ENCODE measurements at places on chromosomes 2 and 18.

GRCh38 chr2:3589086-3589485 is 5.8 kb upstream of the COLEC11 start:
- DNase-seq: no peak

DNA sequence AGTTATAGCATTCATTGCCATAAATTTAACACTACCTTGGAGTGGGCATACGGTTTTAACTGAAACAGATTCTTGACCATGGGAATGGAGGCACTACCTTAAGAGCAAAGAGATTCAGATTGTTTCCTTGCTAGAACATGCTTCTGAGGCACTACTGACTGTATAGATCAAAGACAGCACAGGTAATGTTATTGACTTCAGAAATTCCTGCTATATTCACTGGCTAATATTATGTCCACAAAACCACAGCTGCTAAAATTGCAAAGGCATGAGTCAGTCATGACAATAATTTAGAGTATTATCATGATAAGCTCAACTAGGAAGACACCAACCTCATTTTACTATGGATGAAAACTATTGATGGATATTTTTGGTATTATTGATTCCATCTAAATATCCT is 39.4 kb downstream of the SLC8A1 start:
- DNase-seq: no peak

DNA sequence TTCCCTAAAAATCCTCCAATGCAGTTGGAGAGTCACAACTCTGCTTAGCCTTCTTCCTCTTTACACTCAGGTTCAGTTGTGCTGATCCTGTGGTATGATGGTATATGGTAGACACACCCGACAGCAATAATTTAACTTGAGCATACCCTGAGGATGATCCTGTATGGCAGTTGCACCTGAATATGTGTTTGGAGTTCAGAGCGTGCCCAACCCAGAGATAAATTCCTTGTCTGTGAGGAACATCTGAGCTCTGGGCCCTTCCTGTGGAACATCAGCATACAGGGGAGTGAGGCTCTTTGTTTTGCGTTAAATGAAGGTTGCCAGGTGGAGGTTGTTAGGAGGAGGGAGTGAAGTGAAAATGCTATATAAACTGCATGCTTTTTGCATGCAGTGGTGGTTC is 187.7 kb downstream of the MYO3B start:
- DNase-seq: no peak

GRCh38 chr2:109582928-109583895 is 30.6 kb downstream of the SEPTIN10 start:
- DNase-seq: no peak

DNA sequence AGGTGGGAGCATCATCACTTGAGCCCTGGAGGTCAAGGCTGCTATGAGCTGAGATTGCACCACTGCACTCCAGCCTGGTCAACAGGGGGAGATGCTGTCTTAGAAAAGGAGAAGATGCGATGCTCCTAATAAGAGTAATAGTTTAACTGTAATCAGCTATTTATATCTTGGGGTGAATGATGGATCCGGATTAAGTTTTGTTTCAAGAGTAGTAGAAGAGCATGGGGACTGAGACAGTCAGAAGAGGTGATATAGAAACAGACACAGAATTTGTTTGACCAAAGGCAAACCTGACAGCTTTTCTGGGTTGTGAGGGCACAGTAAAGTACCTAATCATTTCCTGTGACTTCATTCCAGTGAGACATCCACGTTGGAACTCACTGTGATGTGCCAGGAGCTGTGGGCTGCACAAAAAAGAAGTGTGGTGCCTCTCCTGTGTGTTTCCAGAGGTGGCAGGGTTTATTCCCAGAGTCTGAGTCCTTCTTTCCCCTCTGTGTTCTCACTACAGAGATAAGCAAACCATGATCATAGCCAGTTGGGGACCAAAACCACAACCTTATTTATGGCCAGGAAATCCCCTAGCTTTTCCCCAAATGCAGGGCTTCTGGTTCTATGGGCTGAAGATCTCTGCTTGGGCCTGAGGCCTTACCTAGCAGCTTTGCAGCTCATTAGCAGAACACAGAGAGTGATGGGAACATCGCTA is 113.7 kb downstream of the XRCC5 start:
- DNase-seq: no peak

DNA sequence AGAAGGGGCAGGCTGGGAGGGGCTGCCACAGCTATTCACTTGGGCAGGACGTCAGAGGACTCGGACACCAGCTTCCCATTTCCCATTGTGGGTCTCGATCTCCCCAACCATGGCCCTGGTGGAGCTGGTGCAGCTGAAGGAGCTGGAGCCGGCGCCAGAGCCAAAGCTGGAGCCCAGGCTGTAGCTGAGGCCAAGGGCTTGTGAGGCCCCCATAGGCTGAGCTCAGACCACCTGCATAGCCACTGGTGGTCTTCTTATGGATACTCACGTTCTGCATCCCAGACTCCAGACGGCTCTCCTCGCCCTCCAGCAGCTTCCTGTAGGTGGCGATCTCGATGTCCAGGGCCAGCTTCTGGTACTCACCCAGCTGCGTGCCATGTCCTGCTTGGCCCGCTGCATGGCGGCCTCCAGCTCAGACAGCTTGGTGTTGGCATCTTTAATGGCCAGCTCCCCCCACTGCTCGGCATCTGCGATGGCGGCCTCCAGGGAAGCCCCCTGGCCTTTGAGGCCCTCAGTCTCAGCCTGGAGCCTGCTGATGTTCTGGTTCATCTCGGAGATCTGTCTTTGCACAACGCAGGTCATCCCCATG is 6.0 kb upstream of the CDK5R2 start:
- DNase-seq: no peak

DNA sequence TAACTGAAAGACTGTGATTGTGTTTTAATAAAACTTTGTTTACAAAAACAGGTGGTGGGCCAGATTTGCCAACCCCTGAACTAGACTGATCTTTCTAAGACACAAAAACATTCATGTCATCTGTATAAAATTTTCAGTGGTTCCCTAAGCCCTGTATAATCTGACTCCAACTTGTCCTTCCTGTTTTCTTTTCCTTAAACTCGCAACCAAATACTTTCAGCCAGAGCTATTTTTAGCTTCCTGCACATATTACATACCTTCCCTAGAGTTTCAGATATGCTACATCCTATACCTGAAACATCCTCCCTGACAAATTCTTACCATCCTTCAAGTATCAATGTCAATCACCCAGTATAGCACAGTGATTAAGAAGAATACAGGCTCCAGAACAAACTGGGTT is 4.8 kb downstream of the GCFC2 start:
- DNase-seq: no peak

GRCh38 chr2:121577381-121577780 is 46.7 kb downstream of the RNU4ATAC start:
- no peak for DNase-seq

- DNase-seq: no peak
These were observed 41.7 kb downstream of the MYOM1 start for GRCh38 chr18:3177902-3178687.

DNA sequence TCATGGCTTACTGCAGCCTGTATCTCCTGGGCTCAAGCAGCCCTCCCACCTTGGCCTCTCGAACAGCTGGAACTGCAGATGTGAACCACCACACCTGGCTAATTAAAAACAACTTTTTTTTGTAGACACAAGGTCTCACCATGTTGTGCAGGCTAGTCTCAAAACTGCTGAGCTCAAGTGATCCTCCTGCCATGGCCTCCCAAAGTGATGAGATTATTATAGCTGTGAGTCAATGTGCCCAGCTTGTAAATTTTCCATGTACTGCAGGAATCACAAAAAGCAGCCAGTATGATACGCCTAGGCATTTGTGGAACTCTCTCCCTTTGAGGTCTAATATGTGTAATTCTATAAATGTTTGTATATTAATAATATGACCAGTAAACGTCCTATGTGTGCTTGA is 59.9 kb downstream of the MSH6 start:
- DNase-seq: no peak
